IMR-90 (cell line): ENCODE measurements at places on chromosomes 5 and 9.
A peak's percentile ranks its signal among the peaks of the same experiment; 100 is the strongest.

- peak; percentile 71 for DNase-seq
Observed at GRCh38 chr9:123162791-123163345, 105.5 kb downstream of the STRBP start.

DNA sequence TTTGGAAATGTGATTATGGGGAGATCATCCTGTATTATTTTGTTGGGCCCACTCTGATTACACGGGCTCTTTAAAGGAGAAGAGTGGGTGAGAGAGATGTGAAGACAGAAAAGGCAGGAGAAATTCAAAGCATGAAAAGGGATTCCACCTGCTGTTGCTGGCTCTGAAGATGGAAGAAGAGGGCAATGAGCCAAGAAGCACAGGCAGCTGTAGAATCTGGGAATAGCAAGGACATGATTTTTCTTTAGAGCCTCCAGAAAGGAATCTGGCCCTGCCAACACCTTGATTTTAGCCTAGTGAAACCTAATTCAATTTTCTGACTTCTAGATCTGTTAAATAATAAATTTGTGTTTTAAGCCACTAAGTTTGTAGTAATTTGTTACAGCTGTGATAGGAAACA lies 11.3 kb downstream of the C9 start:
- no peak for DNase-seq

GRCh38 chr5:164224236-164224635 lies 718.8 kb downstream of the MAT2B start:
- DNase-seq, result no peak

- DNase-seq, result no peak
Observed at GRCh38 chr9:76894198-76894597, 11.7 kb downstream of the PRUNE2 start.

- no peak for DNase-seq
Observed at GRCh38 chr5:2557435-2557834, 194.0 kb downstream of the IRX2 start.

DNA sequence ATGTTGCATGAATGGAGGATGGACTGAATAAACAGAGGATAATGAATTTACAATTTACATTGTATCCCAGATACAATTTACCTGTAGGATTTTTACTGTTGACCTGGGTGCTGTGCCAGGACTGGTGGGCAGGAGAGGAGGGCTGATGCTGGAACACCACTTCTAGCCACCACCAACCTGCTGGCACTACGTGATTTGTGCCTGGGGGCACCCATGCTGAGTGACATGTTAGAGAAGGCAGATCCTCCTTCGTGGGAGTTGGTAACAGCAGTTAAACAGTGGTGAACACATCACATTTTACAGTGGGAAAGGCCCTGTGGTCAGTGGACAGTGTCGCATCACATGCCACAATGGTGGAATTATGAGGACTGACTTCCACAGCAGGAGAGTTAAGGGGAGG lies 3.0 kb upstream of the ANKRD34B start:
- no peak for DNase-seq

GRCh38 chr9:124349675-124350493 lies 65.4 kb downstream of the PSMB7 start:
- DNase-seq, result no peak

- DNase-seq, result no peak
Observed at GRCh38 chr5:59000211-59000610, 417.3 kb downstream of the RAB3C start.

DNA sequence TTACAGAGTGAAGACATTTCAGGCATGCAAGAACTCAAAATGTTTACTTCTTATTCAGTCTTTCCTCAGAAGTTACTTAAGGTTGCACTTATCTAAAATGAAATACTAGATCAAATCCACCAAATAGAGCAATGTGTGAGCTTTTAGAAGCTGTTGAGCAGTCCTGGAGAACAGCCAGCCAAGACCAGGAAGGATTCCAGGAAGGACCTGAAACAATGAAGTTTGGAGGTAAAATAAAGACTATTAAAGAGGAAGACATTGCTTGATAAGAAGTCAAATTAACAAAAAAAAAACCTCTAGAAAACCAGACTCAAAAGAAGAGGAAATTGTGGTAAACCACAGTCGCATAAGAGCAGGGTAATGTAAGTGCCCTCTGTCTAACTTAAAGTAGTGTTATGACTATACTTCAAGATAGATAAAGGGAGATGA lies 156.2 kb upstream of the S1PR3 start:
- peak; percentile 79 for DNase-seq

- DNase-seq, result peak; percentile 96
Observed at GRCh38 chr9:79195879-79196278, 375.9 kb upstream of the TLE4 start.
